ENCODE measurements at places on chromosomes 6 and 20.

GRCh38 chr6:56693246-56693607 is 50.5 kb upstream of the DST start:
- DNase-seq, result no peak

DNA sequence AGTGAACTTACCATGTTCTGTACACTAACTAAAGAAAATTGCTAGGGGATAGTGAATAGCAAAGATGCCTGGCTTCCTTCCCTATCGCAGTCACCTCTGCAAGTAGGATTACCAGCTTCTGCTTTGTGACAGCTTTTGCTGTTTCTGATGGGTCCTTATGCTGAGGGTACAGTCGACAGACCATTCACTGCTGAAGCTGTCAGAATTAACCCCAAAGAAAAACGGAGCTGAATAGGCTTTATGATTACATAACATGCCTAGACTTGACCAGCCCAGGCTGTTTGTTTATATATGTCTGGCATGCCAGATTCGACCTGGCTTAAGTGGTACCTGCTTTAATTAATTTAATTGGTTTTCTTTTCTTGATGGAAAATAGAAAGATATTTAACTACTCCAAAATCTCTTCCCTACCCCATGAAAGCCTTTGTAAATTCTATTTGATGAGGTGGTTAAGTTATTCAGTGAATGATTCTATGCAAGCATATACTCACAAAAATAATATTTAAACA is 21.7 kb upstream of the PRELID3B start:
- no peak for DNase-seq

DNA sequence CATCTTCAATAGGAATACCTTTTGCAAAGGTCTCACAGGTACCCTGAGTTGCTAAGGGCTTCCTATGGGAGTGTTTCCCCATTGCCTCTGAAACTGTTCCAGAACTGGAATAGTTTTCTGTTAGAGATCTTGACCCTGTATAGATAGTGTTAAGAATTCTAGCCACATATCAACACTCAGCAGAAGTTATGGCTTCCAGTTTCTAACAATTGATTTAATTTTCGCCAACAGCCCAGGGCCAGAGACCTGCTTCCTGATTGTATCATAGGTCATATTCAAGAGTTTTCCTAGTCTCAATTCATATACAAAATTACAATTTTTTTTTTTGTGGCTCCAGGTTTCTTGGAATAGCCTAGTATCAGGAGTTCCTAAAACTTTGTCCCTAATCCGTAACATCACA is 61.0 kb downstream of the PXDC1 start:
- no peak for DNase-seq

DNA sequence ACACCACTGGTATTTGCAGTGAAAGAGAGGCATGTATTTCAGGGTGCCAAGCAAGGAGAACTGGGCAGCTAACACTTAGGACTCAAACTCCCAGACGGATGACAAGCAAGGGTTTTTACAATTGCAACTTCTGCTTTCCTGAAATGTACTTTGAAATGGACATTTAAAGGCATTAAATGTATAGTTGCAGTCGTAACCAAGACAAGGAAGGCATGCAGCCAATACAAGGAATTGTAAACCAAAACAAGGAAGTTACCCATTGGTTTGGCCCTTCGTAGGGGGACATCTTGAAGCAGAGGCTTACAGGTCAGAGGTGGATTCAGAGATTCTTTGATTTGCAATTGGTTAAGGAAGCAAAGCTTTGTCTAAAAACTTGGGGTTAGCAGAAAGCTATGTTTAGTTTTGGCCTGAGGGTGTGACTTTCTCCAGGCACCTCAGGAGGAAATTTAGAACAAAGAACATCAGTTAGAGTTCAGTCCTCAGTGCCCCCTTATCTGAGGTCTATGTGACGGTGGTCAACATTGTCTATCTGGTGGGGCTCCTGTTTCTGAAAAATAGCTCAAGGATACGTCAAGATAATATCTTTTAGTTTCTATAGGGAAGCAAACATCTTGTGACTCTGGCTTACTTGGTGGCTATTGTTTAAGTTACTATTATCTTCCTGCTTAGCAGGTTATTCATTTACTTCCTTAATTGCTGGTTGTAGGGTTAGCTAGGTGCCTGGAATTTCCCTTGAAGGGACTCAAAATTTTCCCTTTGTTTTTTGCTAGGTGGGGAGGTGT is 266.0 kb downstream of the CD83 start:
- DNase-seq, result no peak

- DNase-seq, result peak; percentile 28
These were observed 24.4 kb downstream of the QKI start for GRCh38 chr6:163438940-163439335.

GRCh38 chr6:130514712-130515111 is 148.9 kb downstream of the TMEM200A start:
- DNase-seq, result no peak

DNA sequence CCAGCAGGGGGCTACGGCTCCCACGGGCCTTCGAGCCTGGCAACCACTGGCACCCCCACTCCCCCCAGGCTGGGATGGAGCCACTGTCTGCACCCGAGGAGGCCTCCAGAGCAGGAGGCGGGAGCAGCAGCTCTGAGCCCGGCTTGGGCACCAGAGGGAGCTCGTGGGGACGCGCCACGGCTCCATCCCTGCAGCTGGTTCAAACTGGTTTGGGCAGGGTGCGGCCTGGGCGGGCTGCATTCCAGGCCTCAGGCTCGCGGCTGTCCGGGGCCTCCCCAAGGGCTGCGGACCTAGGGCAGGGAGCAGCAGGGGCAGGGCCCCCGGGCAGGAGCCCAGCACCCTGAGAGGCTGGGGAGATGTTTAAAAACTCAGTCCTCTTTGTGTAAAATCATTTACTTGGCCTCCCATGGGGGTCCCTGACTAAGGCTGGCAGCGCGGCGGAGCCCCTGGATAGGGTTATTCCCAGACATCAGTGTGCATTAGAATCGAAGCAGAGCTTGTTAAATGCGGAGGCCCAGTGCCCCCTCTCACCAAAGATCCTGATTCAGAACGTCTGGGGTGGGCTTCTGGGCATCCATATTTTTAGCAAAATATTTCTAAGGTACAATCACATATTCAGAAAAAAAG is 4.1 kb upstream of the BCAS4 start:
- DNase-seq, result peak; percentile 66

- no peak for DNase-seq
These were observed 19.8 kb upstream of the CDC5L start for GRCh38 chr6:44367681-44368080.

- DNase-seq, result no peak
These were observed 1.1 kb upstream of the TRAM2 start for GRCh38 chr6:52577778-52578463.

DNA sequence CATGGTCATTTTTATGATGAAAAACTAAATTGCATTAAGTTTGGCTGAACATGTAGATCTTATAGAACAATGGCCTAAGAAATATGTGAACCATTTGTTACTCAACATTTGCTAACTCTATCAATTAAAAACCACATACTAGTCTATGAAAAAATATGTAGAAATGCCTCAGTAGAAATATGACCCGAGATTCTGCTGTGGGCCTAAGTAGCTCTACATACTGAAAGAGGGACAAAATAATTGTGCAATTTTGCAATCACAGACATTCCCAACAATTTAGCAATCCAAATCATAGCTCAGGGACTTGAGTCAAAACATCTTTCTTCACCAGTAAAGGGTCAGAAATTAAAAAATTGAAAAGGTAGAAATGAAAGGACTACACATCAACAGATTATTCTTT is 619.0 kb downstream of the FRK start:
- no peak for DNase-seq

- no peak for DNase-seq
These were observed 24.9 kb upstream of the VEGFA start for GRCh38 chr6:43744931-43745727.

DNA sequence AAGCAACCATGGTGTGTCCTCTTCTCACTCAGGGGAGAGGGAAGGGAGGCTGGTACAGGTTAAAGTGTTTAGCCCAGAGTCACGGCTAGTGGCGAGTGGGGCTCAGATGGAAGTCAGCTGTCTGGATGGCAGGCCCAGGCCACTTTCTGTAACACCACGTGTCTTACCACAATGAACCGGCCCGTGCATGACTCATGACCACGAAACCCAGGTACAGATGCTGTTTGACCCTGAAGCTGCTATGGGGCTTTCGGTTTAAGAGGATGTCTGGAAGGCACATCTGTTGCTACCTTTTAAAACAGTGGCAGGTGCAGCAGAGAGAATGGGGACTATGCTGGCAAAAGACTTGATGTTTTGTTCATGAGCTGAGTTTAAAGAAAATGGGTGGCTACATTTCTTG is 36.5 kb upstream of the MPC1 start:
- DNase-seq, result no peak

GRCh38 chr20:63544241-63544957 is 3.1 kb downstream of the SRMS start:
- no peak for DNase-seq

DNA sequence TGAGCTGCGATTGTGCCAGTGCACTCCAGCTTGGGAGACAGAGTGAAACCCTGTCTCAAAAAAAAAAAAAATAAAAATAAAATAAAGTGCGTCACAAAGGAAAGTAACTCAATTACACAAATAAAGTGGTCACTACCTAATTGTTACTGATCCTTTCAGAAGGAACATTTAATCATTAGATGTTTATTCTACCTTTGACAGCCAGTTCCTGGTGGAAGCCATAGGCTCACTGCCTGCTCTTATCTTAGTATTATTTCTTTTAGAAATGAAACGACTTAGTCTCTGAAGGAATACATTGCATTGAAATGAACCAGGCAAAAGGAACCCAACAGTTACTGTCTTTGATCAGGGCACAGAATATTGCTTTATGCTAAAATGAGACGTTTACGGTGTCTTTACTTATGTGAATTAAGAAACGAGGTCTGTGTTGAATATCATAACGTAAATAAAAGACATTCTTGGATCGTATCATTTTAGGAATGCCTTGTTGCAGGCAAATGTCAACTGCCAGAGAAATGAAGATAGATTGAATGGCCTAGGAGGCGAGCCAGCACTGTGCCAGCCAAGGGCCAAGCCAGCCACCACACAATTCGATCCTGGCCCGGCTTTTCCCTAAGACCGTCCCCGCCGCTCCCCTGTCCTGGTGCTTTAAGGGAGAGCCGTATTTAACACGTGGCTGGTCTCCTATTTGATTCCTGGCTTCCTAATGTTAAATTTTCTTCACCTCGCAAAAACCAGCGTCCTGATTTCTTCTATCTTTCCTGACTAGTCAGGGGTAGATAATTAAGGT is 136.7 kb upstream of the GMDS start:
- no peak for DNase-seq

- DNase-seq, result no peak
These were observed 33.0 kb downstream of the AKIRIN2 start for GRCh38 chr6:87669051-87669450.

GRCh38 chr6:1417718-1418117 is 28.3 kb downstream of the FOXF2 start:
- no peak for DNase-seq

DNA sequence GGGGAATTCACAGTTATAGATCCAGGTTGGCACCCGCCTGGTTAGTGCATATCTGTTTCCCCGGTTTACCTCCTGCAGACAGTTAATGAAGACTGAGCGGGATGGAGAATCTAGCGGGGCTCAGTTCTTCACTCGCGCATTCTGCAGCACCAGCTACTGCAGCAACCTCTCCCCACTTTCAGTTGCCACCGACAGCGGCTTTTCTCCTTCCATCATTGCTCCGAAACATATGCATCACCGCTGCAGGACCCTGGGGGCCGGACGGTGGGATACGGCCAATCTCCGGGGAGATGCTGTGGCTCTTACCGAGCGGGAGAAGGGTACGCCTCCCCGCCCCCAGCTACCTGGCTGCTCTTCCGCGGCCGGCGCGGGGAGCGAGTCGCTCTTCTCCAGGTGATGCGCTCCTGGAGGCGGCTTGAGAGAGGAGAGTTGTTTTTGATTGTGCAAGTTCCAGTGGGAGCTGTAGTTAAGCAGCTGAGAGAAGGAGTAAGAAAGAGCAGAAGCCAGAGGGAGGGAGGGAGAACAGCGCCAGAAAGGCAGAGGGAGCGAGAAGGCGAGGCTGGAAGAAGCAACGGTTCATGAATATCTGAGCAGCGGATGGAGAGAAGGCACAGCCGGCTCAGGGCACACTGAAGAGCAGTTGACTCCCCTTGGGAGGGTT is at the start of gene SGK1:
TSS of gene SGK1 (minus strand) at position 642 of the 661 bp plus-strand sequence. CDS start 652 bp downstream, outside the sequence.
- DNase-seq, result peak; percentile 15

DNA sequence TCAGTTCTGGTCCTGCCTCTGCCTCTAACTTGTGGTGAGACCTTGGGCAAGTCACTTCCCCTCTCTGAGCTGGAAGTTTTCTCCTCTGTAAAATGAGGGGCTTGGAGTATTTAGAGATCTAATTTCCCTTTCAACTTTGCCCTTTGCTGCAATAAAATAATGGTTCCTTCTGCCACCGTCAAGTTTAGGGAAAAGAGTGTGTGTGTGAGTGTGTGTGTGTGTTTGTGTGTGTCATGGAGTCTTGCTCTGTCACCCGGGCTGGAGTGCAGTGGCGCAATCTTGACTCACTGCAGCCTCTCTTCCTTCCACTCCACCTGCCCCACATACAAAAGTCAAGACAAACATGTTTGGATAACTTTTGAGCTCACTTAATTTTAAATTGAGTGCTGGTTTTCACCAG is 39.2 kb upstream of the PIM1 start:
- DNase-seq, result no peak

- no peak for DNase-seq
These were observed 724.1 kb downstream of the KIF16B start for GRCh38 chr20:15848995-15849610.

GRCh38 chr6:122426597-122426996 is 27.1 kb downstream of the HSF2 start:
- no peak for DNase-seq

GRCh38 chr6:3346476-3346875 is 87.7 kb downstream of the PSMG4 start:
- DNase-seq, result no peak

- DNase-seq, result no peak
These were observed 13.0 kb downstream of the AFDN start for GRCh38 chr6:167839755-167840154.

DNA sequence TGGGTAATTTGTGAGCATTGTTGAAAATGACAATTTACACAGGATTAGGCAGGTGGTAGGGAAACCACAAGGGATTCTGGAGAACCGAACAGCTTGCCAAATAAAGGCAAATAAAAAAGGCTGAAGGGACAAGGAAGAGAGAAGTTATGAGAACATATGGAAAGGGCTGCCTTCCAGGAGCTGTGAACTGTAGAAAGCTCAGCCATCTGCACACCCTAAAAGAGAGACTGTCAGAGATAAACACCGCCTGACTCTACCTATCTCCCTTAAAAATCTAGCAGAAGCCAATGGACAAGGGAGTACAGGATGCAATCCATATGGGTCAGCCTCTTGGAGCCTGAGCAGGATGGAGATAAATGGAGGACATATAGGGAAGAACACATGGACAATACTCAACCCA is 12.7 kb upstream of the SLC17A1 start:
- no peak for DNase-seq

DNA sequence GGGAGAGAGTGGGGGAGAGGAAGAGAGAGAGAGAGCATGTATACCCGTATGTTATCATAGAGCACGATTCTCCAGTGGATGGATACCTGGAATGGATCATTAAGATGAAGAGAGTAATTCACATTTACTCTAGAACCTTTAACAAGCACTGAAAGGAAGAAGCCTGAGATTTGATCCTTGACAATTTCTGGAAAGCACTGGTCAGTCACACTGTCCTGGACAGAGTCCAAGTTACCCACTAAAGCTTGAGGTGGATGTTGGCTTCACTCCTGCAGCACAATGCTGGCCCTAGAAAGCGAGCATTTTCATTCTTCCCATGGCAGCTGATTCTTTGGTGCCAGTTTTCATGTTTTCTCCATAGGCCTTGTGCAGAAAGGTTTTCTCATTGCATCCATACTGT is 25.6 kb downstream of the NFYA start:
- DNase-seq, result no peak
